ENCODE measurements at places on chromosomes 6 and 20. TPM values are rescaled to one million over a fixed set of nuclear protein-coding genes. Genes with fewer than 3 reads are reported as not detected.
A peak's percentile ranks its signal among the peaks of the same experiment; 100 is the strongest.

The C6orf52 gene
- total RNA-seq = 4.8 TPM

The TGM2 gene
- 0.72 TPM for total RNA-seq

DNA sequence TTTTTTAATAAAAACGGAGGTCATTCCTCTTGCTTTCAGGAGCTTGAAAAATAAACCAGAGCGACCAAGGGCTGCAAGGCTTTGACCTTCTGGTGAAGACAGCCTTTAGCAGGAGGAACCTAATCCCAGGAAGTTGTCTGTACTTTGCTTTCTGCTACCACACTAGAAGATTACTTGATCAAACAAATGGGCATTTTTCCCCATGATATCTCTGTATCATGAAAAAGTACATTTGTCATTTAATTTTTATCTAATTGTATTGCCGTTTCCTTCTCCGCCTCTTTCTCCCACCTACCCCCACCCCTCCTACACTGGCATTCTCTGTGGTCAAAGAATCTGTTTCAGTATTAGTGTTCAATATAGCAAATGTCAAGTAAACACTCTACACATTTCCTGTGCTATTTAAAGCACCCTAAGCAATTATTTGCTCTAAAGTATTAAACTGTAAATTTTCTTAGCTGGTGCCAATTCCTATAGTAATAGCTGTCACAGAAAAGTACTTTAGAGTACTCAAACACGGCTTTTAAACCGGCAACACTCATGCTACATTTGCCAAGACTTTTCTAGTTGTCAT lies 29.7 kb downstream of the ATXN1 start:
- no peak overlapping the region for H3K4me3 ChIP-seq
- H3K27me3 ChIP-seq = no peaks in the 10 kb centered on the region
- peaks cover 29% of the 10 kb centered on the region for H3K4me1 ChIP-seq
- no peak for DNase-seq

The MPIG6B gene
- total RNA-seq = not detected

DNA sequence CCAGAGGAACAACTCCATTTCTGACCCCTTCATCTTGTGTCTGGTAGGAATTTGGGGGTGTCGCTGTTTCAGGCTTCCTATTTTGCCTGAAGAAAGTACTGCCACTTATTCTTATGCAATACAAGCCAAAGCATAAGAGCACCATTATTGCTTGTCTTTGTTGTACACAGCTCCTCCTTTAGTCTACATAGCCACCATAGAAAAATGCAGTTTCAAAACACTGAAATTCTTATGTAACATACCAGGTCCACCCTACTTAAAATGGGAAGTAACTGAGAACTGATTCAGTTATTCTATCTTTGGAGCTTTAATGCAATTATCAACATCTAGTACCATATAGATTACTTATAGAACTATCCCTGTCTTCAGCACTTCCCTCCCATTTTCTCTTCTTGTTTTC lies 255.5 kb downstream of the ARHGAP18 start:
- H3K4me3 ChIP-seq = no peak overlapping the region
- H3K4me1 ChIP-seq = no peaks in the 10 kb centered on the region
- H3K36me3 ChIP-seq = no peaks in the 10 kb centered on the region
- H3K27me3 ChIP-seq = no peaks in the 10 kb centered on the region

DNA sequence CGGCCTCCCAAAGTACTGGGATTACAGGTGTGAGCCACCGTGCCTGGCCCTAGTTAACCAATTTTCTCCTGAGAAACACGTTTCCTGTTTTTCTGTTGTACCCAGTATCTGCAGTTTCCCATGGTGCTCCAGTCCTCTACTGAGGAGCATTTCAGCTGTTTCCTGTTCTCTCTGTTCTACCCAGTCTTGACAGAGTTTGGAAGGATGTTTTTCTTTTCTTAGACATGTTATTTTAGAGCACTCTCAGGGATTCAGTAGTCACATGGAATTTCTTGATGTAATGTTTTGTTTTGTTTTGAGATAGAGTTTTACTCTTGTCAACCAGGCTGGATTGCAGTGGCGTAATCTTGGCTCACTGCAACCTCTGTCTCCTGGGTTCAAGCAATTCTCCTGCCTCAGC lies 129.8 kb upstream of the TIAM2 start:
- no peak overlapping the region for H3K27ac ChIP-seq
- H3K36me3 ChIP-seq = no peaks in the 10 kb centered on the region
- H3K4me3 ChIP-seq = no peak overlapping the region
- no peaks in the 10 kb centered on the region for H3K27me3 ChIP-seq
- no peak for DNase-seq

DNA sequence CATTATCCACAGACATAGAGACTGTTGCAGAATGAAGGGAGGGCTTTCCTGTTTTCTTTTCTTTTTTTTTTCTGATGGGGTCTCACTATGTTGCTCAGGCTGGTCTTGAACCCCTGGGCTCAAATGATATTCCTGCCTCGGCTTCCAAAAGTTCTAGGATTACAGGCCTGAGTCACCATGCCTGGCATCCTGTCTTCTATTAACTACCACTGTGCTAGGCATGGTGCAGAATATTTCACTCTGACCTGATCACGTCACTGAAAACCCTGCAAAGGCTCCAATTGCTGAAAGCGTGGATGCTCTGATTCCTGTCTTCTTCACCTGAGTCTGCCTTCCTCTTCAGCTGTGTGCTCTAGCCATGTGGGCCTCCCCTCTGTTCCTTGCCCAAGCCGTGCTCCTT lies 8.5 kb upstream of the DNMT3B start:
- no peaks in the 10 kb centered on the region for H3K36me3 ChIP-seq
- peaks cover 8% of the 10 kb centered on the region for H3K4me1 ChIP-seq
- H3K27ac ChIP-seq = no peak overlapping the region
- DNase-seq = no peak
- H3K4me3 ChIP-seq = no peak overlapping the region

- peaks cover 3% of the 10 kb centered on the region for H3K27me3 ChIP-seq
- no peaks in the 10 kb centered on the region for H3K36me3 ChIP-seq
- DNase-seq = no peak
- no peak overlapping the region for H3K4me3 ChIP-seq
- no peak overlapping the region for H3K27ac ChIP-seq
These were observed 28.7 kb downstream of the FGD2 start for GRCh38 chr6:37033819-37034795.

DNA sequence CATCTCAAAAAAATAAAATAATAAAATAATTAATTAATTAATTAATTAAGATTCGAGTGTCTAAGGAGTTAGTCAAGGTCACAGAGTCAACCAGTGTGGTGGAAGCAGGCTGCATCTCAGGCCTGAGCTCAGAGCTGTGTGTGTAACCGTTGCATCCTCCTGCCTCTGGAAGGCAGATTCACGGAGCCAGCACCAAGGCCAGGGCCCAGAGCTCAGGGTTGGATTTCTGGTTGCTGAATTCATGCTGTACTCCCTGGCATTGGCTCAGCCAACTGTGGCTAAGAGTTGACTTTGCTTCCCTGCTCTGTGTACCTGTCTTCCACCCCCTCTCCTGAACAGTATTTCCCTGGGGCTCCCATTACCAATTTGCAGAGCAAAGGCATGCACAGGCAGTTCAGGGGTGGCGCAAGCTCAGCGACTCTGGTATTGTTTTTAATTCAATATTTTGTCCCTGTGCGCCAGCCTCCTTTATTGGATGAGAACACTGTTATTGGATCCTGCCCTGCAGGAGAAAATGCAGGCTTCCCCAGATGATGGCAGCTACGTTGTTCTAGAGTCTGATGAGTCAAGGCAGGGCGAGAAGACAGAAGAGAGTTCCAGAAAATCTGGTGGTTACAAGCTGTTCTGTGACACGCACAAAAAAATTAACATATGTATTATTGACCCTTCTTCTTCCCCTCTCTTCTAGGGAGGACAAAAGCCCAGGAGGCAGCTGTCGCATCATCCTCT lies 12.3 kb upstream of the CTNNBL1 start:
- H3K36me3 ChIP-seq = no peaks in the 10 kb centered on the region
- H3K27me3 ChIP-seq = peaks cover 20% of the 10 kb centered on the region
- peaks cover 8% of the 10 kb centered on the region for H3K4me1 ChIP-seq
- no peak overlapping the region for H3K27ac ChIP-seq
- no peak overlapping the region for H3K4me3 ChIP-seq
- no peak for DNase-seq

DNA sequence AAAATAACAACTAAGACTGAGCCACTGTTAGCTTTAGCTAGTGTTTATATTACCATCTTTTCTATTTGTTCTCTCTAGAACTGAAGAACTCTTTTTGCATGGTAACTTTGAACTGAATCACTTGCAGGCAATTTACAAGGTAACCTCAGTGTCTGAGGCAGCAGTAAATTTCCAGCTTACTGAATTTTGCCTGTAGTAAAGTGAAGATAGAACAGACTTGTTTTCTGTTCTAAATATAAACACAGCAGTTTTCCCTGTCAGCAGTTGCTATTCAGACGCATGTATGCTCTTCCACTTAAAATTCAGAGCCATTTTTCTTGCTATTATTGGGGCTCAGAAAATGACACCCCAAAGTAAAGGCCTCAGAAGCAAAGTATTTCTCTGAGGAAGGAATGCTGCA lies 974.0 kb upstream of the GJE1 start:
- no peak overlapping the region for H3K4me3 ChIP-seq
- H3K27ac ChIP-seq = no peak overlapping the region
- H3K27me3 ChIP-seq = no peaks in the 10 kb centered on the region
- no peak for DNase-seq

- no peaks in the 10 kb centered on the region for H3K36me3 ChIP-seq
- no peaks in the 10 kb centered on the region for H3K4me1 ChIP-seq
- no peak overlapping the region for H3K4me3 ChIP-seq
- peaks cover 29% of the 10 kb centered on the region for H3K27me3 ChIP-seq
- H3K27ac ChIP-seq = no peak overlapping the region
These were observed 8.6 kb upstream of the ADAM33 start for GRCh38 chr20:3690413-3690812.

GRCh38 chr20:62142252-62143080 lies 728 bp downstream of the PSMA7 start:
- H3K36me3 ChIP-seq = peaks cover 18% of the 10 kb centered on the region
- peak overlapping the region; percentile 79 for H3K4me3 ChIP-seq
- no peak for DNase-seq
- peak overlapping the region; percentile 97 for H3K27ac ChIP-seq

- H3K27me3 ChIP-seq = no peaks in the 10 kb centered on the region
- H3K4me3 ChIP-seq = no peak overlapping the region
- no peaks in the 10 kb centered on the region for H3K36me3 ChIP-seq
- H3K27ac ChIP-seq = no peak overlapping the region
- peaks cover 1% of the 10 kb centered on the region for H3K4me1 ChIP-seq
- DNase-seq = no peak
These were observed 113.3 kb upstream of the ASF1A start for GRCh38 chr6:118780668-118781067.

GRCh38 chr6:158662954-158663624 lies 13.2 kb downstream of the SYTL3 start:
- H3K27me3 ChIP-seq = peaks cover 39% of the 10 kb centered on the region
- peaks cover 11% of the 10 kb centered on the region for H3K4me1 ChIP-seq
- peak overlapping the region; percentile 81 for H3K27ac ChIP-seq
- H3K4me3 ChIP-seq = peak overlapping the region; percentile 40
- no peak for DNase-seq
- H3K36me3 ChIP-seq = no peaks in the 10 kb centered on the region

GRCh38 chr6:21808045-21808470 lies 214.5 kb downstream of the SOX4 start:
- no peaks in the 10 kb centered on the region for H3K27me3 ChIP-seq
- H3K36me3 ChIP-seq = peaks cover 26% of the 10 kb centered on the region
- H3K4me3 ChIP-seq = no peak overlapping the region
- no peak for DNase-seq
- H3K4me1 ChIP-seq = peaks cover 10% of the 10 kb centered on the region
- peak overlapping the region; percentile 80 for H3K27ac ChIP-seq

The SERAC1 gene
- 20.0 TPM for total RNA-seq

DNA sequence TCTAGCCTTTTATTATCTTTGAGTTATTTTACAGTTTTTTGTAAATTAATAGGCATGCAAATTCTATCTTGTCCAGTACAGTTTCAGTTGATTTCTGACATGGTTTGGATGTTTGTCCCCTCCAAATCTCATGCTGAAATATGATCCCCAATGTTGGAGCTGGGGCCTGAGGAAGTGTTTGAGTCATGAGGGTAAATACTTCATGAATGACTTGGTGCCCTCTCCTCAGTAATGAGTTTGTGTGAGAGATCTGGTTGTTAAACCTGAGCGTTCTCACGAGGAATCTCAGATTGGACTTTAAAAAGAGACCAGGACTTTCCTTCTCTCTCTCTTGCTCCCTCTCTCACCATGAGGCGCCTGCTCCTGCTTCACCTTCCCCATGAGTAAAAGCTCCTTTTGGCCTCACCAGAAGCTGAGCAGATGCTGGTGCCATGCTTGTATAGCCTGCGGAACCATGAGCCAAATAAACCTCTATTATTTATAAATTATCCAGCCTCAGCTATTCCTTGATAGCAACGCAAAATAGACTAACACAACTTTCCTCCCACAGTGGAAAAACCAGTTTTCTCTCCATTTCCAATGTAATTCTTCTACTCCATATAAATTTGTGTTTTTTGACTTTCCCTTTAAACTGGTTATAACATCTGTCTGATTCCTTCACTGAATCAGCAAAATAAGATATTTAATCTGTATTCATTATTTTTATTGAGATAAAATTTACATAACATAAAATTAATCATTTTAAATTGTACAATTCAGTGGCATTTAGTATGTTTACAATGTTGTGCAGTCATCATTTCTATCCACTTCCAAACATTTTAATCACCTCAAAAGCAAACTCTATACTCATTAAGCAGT lies 78.7 kb upstream of the PRSS16 start:
- peaks cover 5% of the 10 kb centered on the region for H3K36me3 ChIP-seq
- H3K27me3 ChIP-seq = no peaks in the 10 kb centered on the region
- DNase-seq = no peak
- H3K4me1 ChIP-seq = peaks cover 10% of the 10 kb centered on the region
- peak overlapping the region; percentile 96 for H3K27ac ChIP-seq
- no peak overlapping the region for H3K4me3 ChIP-seq

GRCh38 chr6:134111062-134111677 lies 58.7 kb upstream of the SLC2A12 start:
- no peak overlapping the region for H3K27ac ChIP-seq
- no peaks in the 10 kb centered on the region for H3K4me1 ChIP-seq

GRCh38 chr6:116969211-116969863 lies 92.3 kb downstream of the RFX6 start:
- H3K4me1 ChIP-seq = peaks cover 14% of the 10 kb centered on the region
- DNase-seq = no peak
- H3K27ac ChIP-seq = no peak overlapping the region
- H3K27me3 ChIP-seq = no peaks in the 10 kb centered on the region
- no peaks in the 10 kb centered on the region for H3K36me3 ChIP-seq
- no peak overlapping the region for H3K4me3 ChIP-seq

Measured in progenitor cell of endocrine pancreas (in vitro differentiated cells).